ENCODE measurements at places on chromosomes 6 and 20.

GRCh38 chr6:144341831-144342527 lies 56.8 kb downstream of the UTRN start:
- DNase-seq: peak; percentile 37

DNA sequence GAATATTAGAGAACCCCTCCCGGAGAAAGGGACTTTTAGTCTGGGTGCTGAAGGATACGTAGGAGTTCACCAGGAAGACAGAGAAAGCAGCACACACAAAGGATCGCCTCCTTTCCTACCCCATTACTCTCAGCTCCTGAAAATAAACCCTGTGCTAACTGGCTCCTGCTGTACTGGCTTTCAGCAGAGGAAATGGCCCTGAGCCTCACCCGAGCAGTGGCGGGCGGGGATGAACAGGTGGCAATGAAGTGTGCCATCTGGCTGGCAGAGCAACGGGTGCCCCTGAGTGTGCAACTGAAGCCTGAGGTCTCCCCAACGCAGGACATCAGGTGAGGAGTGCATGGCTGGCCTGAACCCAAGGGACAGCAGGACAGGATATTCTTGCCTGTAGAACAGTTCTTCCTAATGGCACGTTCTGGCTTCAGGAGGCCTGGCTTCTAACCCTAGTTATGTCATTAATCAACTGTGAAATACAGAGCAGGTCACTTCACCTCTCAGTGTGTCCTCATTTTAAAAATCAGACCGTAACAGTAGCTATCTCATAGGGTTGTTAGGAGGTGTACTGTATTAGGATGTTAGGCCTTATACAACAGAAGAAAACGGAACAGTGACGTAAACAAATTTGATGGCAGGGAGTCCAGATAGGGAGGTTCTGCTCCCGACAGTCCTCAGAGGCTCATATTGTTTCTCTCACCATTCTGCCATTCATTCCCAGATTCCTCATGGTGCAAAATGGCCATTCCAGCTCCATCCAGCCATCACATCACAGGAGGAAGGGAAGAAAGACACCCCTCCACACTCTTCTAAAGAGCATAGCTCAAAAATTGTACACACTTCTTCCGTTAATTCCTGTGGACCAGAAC lies 1.8 kb downstream of the RBCK1 start:
- DNase-seq: peak; percentile 55

DNA sequence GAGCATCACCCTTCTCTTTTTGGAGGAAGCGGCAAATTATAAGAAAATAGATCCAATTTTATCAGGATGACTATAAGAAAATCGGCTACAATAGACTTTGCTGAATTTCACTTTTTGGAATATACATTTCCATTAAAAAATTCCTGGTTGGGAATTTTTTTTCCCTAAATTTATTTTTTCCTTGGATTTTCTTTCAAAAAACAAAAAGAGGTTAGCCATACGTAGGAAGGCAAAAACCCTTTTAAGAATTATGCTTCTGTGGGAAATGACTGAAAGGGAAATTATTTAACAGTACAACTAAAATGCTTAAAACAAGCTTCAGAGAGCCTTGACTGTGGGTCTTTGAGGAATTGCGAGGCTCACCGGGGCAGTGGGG lies 86.9 kb downstream of the SLC22A23 start:
- no peak for DNase-seq

GRCh38 chr6:167855825-167856425 lies 29.2 kb downstream of the AFDN start:
- no peak for DNase-seq

GRCh38 chr6:129686941-129687627 lies 22.9 kb downstream of the ARHGAP18 start:
- DNase-seq: peak; percentile 38

- DNase-seq: no peak
These were observed 245.4 kb upstream of the ASCC3 start for GRCh38 chr6:101126501-101126900.

GRCh38 chr20:5342021-5342420 lies 25.3 kb upstream of the PROKR2 start:
- no peak for DNase-seq

GRCh38 chr6:20653085-20653479 lies 118.8 kb downstream of the CDKAL1 start:
- no peak for DNase-seq

DNA sequence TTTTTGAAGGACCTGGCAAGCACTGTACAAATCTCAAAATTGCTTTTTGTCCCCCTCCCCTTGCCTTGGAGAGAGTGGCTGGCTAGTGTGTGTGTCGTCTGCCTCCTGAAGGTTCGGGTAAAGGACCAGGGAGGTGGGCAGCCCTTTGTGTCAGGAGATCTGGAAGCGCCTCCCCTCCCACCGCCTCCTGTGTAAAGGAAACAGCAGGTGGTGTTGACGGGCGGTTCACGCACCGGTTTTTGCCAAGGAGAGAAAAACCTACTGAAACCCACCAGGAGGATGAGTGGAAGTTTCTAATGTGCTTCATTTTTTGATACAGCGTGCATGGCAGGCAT lies 1.2 kb downstream of the ENTPD6 start:
- DNase-seq: no peak

GRCh38 chr6:7445101-7445500 lies 55.5 kb downstream of the RIOK1 start:
- DNase-seq: no peak

DNA sequence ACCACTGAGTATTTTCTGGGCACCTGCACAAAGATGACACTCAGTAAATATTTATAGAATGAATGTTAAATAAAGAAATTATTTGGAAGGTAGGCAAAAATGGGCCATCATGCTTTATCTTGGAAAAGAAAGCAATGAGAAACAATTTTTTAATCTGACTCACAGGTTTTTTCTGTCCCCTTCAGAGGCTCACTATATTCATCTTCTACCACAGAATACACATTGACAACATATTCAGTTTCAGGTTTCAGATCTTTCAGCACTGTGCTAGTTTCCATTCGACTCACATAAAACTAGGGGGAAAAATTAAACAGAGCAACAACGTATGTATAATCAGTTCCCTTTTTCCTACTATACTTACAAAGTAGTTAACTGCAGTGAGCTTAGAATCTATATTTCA lies 58.3 kb downstream of the COL12A1 start:
- DNase-seq: no peak

DNA sequence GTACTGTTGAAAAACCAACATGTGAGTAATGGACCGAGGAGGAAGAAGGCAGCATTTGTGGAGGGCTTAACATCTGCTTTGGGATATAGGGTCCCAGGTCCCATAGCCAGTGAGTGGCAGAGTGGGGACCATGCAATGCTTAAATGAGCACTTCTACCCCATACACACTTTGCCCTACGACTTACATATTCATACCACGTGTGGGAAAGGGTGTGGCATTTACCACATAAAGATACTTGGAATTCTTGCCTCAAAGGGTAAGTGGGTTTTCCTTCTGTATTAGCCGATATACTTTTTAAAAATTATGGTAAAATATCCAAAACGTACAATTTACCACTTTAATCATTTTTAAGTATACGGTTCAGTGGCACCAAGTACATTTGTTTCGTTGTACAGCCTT lies 199.3 kb downstream of the BACH2 start:
- no peak for DNase-seq

DNA sequence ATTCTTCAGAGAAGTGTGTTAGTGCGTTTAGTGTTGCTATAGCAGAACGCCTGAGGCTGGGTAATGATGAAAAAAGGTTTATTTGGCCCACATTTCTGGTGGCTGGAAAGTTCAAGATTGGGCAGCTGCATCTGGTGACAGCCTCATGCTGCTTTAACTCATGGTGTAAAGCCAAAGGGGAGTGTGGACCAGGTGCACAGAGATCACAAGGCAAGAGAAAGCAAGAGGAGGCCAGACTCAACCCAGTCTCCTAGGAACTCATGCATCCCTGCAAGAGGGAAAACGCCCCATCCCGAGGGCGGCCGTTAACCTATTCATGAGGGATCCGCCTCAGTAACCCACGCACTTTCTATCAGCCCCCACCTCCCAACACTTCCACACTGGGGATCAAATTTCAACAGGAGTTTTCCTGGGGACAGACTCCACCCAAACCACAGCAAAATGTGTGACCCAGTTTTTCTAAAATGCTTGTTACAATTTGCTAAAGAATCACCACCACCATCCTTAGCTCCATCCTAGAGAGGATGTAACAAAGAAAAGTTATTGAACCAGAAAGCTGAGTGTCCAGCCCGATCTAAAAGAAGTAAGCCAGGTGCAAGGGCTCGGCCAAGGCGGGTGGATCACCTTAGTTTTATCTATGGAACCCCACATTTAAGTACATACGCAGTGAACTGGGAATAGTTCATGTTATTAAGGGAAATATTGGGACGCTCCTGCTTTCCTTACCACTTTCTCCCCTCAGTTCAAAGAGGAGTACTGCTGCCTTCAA lies 164.8 kb downstream of the QKI start:
- DNase-seq: no peak

DNA sequence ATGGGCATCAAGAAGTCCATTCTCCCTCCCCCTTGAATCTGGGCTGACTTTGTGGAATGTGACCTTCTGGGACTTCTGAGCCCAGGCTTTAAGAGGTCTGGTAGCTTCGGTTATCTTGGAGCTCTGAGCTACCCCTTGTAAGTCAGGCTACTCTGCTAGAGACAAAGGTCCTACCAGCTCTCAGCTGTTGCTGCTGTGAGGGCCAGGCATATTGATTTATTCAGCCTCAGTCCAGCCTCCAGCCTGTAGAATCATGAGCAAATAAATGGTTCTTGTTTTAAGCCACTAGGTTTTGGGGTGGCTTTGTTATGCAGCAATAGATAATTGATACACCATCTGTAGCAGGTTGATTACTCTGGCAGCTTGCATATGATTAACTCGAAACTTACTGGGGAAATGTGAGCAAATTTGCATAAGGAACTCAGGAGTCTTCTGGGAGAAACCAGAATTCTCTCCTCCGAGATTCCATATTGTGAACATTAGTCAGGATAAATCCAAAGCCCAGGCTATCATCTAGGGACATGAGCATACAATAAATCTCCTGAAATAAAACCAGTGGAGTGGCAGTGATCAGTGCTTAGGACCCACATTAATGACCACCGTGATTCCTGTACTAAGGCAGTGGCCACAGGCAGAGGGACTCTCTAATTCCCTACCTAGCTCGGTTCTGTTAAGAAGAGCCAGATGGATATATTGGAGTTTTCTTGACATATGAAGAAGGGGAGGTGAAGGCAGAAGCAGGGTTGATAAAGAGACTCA lies 336.1 kb downstream of the CDC5L start:
- DNase-seq: no peak

GRCh38 chr6:3838992-3839867 lies 9.9 kb upstream of the FAM50B start:
- no peak for DNase-seq

DNA sequence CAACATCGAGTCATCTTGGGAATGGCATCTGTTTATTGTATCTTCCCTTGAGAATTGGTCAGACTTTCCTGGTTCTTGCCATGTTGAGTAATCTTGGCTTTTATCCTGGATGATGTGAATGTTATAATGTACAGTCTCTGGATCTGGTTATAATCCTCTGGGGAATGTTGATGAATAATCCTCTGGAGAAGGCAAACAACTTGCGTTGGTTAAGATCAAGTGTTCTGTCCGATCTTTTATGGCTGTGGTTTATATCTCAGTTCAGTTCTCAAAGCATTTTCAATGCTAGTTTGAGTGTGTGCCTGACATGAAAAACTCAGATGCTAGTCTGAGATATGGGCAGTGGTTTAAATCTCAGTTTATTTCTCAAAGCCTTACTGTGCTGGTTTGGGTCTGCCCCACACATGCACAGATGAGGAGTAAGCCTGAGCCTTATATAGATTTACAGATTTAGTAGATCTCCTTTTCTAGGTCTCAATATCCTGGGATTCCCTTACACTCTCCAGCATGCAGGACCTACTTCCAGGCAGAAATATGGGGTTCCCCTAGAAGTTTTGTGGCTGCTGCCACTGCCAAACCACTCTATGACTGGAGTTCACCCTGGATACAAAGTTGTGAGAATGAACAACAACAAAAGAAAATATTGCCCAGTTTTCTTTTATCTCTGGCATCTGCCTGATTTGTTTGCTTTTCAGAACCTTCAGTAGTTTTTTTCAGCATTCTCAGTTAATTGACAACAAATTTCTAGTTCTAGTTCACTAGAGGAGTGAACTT lies 191.8 kb upstream of the MAN1A1 start:
- DNase-seq: no peak

- DNase-seq: no peak
These were observed 17.8 kb downstream of the TULP4 start for GRCh38 chr6:158330016-158330415.

Data from transverse colon (tissue), 4 donors.